Activated CD8-positive, alpha-beta T cell treated with anti-CD3 and anti-CD28 coated beads for 36 hours (primary cell): ENCODE measurements at places on chromosomes 6 and 20.
A peak's percentile ranks its signal among the peaks of the same experiment; 100 is the strongest.

- no peak for DNase-seq
Observed at GRCh38 chr6:113640051-113640450, 217.1 kb upstream of the MARCKS start.

DNA sequence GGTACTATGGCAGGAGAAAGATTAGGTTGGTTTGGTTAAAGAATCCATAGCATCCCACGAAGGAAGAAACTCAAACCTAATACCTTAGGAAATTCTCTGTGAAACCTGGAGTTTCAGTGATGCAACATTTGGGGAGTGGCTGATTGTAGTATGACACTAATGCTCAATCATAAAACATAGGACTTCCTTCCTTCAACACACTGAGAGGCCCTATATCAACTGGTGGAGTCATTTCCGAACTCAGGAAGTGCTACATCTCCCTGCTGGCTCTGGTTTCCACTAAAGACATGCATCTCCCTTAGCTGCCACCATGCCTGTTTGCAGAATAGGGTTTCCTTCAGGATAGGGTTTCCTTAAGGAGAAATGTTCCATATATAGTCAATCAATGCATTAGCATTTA, 5.2 kb upstream of the MANEA start:
- no peak for DNase-seq

DNA sequence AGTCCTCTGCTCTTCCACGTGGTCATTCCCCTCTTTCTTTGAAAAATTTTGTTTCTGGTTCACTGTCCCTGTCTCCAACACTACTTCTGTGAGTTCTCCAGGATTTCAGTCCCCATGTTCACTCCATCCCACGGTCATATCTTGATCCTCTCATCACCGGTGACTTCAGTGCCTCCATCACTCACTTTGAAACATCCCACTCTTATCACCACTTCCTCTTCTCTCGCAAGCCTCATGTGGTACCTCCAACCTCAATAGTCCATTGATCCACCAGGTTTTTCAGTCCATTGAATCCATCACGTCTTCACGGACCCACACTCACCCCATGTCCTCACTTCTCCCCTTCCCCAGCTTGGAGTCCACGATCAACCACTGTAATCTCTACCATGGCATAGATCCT, 64.8 kb downstream of the CARMIL1 start:
- DNase-seq: no peak

- DNase-seq: no peak
Observed at GRCh38 chr6:1170794-1171193, 141.1 kb upstream of the FOXQ1 start.

DNA sequence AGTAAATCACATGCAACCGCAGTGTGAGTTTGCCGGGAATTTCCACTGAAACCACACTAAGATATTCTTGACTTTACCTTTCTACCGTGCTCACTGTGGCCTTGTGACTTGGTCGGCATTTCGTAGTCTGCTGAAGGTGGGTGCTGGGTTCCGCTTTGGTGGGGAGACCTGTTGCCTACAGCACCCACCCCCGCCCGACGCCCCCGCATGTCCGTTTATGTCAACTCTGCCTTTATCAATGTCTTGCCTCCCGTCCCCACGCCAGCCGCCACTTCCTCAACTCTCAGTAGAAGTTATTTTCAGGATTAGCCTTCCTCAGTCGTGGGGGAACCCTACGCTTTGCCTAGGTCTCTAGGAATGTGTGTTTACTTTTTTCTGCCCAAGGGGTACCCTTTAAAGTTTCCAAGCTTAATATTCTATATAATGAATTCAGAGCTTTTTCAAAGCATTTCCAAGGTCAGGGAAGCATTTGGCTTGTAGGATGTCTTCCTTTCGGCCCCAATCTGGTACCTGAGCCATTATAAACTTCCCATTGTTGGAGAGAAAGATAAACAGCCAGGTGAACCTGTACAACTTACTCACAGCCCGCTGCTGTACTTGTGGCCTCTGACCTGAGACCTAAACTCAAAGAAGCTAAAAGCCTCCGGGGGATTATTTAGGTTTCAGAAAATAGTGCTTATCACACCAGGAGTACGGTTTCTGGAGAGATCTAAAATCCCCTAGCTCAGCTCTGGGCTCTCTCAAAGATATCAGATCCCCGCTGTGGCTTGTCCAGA, 54.2 kb downstream of the TBC1D7 start:
- DNase-seq: peak; percentile 84

GRCh38 chr6:73747289-73747688, 51.3 kb downstream of the CD109 start:
- no peak for DNase-seq

DNA sequence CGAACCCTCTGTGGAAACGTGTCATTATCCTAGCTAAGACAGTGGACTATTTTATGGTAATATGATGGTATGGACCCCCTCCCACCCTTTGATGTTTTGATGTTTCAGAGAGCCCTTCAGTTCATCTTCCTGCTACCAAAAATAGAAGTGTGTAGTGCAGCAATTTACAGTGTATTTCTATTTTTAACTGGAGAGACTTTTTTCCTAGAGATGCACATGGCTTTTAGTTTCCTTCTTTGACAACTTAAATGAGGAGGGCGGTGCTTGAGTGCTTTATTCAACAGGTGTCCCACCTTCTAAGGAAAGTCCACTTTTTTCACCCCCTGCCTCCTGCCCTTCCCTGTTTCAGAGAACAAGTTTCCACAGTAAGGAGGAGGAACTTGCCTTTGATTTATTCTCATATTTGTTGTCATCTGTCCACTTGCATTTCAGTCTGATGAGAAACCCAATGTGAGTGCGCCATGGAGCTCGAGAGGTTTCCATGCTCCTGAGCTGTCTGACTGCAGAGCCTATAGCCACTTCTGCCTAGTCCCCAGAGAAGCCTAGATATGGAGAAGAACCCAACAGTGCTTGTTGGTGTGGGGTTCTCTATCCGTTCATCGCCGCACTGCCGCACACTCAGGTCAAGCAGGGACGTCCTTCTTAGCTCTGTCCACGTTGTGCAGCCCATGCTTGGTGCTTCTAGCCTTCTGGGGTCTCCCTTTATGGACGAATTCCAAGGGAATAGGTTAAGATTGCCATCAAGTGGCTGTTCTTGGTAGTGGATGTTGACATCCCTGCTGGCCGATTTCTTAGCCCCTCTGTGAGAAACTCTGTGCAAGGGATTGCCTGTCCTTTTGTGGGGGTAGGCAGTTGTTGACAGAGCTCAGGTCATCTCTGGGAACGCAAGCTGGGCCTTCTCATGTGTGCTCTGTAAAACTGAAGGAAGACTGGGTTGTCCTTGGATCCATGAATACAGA, 144.2 kb downstream of the JARID2 start:
- peak; percentile 44 for DNase-seq

DNA sequence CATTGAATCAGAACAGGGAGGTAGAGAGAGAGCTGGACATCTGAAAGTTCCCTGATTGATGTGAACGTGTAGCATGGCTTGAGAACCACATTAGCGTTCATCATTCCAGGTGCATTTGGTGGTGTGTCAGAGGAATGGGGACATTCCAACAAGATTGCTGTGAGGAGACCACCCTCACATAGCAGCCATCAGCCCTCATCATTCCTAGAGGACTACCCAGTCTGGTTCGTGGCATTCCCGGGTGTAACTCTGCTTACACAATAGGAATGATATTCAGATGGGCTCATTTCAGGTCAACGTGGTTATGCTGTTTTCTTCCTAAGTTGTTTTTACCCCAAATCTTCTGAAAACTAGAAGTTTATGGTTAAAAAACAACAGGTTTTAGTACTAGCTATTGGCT, 62.2 kb upstream of the KLHL31 start:
- no peak for DNase-seq

DNA sequence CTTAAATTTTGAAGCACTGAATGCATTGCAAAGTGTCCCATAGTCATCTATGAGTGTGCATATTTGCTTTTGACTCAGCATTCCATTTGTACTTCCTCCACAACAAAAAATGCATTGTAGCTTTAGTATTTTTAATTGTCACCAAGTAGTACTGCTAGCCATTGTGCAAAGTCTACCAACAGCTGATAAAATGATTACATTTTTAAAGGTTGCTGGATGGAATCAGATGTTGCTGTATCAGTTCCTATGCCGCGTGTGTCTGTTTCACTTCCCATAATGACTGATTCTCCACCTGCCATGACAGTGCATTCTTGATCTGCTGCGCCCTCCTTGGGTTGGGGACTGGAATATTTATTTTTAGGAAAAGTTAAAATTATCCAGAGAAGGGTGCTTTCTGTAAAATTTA, 41.2 kb downstream of the SLX4IP start:
- DNase-seq: peak; percentile 9

DNA sequence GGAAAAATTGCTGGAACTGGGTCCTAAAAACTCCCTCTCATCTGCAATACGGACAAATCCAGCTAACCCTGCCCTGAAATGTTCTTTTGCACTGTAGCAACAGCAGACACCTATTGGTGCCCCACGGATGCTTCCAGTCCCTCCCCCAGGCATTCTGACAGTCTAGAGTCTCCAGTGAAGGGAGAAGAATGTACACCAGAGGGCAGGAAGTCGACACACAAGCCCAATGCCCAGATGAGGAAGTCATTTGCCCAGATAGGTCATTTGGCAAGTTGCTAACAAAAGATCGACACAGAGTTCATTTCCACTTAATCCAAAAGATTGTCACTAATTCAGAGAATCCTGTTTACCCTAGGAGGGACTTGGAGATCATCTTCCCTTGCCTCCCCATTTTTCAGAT, 293.0 kb upstream of the PRDM1 start:
- no peak for DNase-seq

DNA sequence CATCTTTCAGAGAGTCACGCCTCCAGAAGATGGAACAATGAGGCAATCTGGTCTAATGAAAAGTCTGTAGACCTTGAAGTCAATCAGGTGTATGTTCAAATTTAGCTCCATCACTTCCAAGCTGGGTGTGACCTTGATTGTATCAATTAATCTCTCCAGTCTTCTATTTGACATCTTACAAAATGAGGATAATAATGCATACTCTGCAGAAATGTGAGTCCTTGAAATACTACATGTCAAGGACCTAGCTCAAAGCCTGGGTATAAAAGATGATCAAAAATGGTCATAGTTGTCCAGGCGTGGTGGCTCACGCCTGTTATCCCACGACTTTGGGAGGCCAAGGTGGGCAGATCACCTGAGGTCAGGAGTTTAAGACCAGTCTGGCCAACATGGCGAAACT, 29.8 kb downstream of the CGA start:
- no peak for DNase-seq

DNA sequence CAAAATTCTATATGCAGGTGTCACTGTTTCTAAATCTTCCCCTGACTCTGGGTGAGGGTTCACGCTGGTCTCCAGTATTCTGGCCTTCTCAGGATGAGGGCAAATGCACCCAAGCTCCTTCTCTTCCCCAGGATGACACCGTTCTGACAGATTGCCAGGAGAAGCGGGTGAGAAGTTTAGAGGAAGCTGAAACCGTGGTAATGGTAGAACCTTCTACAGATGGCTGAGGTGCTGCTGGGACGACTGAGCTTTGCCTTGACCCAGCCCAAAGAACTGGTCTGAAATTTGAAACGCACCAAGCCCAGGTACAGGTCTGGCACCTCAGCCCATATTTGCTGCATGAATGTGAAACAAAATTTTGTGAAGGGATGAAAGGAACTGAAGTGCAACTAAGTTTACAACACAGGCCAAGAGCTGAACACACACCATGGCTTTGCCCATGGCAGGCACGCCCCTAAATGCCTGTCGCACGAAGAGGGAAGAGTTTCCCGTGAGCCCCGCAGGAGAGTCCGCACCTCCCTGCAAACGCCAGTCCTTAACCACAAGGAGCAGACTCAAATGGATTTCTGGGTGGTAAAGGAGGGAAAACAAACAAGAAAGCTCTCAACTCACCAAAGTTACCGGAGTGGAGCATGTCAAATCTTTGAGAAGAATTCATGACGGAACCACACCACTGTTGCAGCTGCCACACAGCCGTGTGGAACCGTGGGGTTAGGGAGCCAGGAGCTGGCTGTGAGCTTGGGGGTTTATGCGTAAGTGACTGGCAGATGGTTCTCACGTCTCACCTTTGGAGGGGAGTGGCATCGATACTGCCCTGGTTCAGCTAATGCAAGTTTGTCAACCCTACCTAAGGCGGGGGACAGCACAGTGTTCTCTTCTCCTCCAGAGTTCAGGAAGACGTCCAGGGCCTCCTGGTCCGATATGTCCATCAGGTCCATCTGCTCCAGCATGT, 138.9 kb downstream of the DTNBP1 start:
- no peak for DNase-seq
